ENCODE measurements at places on chromosomes 1 and 21. TPM values are rescaled to one million over a fixed set of nuclear protein-coding genes. Genes with fewer than 3 reads are reported as not detected.

Gene ATAD3C
- total RNA-seq = 0.53 TPM

Gene PPM1J
- total RNA-seq = not detected

Gene MANEAL
- 9.0 TPM for total RNA-seq

Gene PPCS
- total RNA-seq = 45.3 TPM

Gene COL8A2
- 0.07 TPM for total RNA-seq

Gene IQGAP3
- total RNA-seq = 4.4 TPM

Gene KIRREL1
- 0.04 TPM for total RNA-seq

Gene EPHB2
- total RNA-seq = 0.33 TPM

Gene AADACL4
- not detected for total RNA-seq

Gene RPS6KC1
- 8.2 TPM for total RNA-seq

Gene E2F2
- 19.6 TPM for total RNA-seq

Gene RGS18
- 0.42 TPM for total RNA-seq

DNA sequence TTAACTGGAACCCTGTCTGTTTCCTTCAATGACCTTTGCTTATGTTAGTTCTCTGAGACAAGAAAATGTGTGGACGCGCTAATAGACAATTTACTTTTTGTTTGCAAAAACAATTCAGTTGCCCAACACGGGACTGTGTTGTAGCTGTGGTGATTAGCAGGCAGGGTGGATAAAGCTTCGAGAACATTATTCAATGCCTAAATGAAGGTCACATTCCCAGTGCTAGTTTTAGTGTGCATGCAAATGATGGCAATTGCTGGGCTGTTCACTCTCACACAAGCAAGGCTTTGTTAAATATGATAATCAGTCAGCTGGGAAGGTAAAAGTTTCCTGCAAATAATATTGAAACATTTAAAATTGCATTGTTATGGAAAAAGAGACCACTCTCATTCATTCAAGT lies 188.4 kb downstream of the BACH1 start:
- no peaks in the 10 kb centered on the region for H3K36me3 ChIP-seq
- no peaks in the 10 kb centered on the region for H3K4me1 ChIP-seq
- no peak overlapping the region for H3K27ac ChIP-seq

- no peaks in the 10 kb centered on the region for H3K27me3 ChIP-seq
- H3K4me1 ChIP-seq = peaks cover 17% of the 10 kb centered on the region
- peak overlapping the region; percentile 40 for H3K4me3 ChIP-seq
- H3K27ac ChIP-seq = peak overlapping the region; percentile 20
- DNase-seq = no peak
- H3K36me3 ChIP-seq = no peaks in the 10 kb centered on the region
These were observed 71.4 kb upstream of the RAB4A start for GRCh38 chr1:229199261-229200243.

GRCh38 chr21:35197992-35198431 lies 148.9 kb upstream of the RUNX1 start:
- no peak overlapping the region for H3K27ac ChIP-seq
- H3K4me3 ChIP-seq = no peak overlapping the region
- H3K27me3 ChIP-seq = no peaks in the 10 kb centered on the region
- no peaks in the 10 kb centered on the region for H3K4me1 ChIP-seq

DNA sequence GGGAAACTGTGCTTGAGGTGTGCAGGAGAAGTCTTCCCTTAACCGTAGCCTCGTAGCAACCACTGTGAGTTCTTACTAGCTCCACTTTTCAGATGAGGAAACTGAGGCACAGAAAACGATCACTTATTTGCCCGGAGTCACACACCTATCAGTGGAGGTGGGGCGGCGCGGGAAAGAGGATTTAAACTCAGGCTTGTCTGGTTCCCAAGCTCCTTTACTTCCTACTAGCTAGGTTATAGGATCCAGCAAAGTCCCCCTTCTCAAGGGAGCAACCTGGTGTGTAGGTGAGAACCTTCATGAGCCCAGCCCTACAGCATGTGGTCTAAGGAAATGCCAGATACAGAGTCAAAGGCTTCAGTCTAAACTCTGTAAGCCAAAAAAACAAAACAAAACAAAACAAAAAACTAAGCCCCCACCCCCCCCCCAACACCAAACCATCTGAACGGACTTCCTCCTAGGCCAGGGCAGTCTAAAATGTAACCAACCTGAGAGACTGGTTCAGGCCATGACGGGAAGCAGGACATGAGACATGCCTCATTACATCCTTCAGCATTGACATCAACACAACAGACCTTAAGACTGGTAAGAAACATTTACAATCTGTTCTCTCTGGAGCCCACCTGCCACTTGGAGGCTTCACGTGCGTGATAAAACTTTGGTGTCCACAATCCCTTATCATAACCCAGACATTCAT lies 709 bp upstream of the FBXO42 start:
- peak overlapping the region; percentile 89 for H3K27ac ChIP-seq
- no peaks in the 10 kb centered on the region for H3K27me3 ChIP-seq
- no peak for DNase-seq
- H3K4me1 ChIP-seq = peaks cover 31% of the 10 kb centered on the region
- H3K36me3 ChIP-seq = no peaks in the 10 kb centered on the region

DNA sequence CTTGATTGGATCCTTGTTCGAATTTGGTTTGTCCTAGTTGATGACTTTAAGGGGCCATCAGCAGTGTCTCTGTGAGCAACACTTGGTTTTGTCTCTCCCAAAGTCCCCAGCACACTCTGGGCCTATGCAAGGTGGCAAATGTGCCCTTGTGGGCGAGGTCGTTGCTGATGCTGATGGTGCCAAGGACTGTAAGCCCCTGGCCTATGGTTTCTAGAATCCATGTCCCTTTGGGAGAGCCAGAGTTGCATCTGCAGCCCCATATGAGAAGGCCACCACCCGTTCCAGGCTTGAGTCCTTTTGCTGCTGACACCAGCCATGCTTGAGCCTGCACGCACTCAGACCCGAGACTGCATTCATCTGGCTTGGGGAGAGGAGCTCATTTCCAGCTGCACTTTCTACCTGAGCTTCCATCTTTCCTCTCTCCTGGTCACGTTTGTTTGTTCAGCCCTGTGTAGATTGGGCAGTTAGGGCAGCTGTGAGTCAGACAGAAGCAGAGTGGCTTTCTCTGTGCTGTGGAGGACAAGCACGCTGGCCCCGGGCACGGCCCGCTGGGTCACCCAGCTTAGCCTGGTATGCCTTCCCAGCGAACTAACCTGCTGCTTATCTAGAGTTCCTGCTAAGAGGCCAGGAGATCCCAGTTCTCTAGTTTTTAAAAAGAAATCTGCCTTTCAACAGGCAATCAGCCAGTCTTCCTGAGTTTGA lies 52.1 kb upstream of the CSF3R start:
- no peak overlapping the region for H3K27ac ChIP-seq
- H3K36me3 ChIP-seq = no peaks in the 10 kb centered on the region
- H3K27me3 ChIP-seq = no peaks in the 10 kb centered on the region
- no peak overlapping the region for H3K4me3 ChIP-seq
- no peaks in the 10 kb centered on the region for H3K4me1 ChIP-seq
- no peak for DNase-seq

DNA sequence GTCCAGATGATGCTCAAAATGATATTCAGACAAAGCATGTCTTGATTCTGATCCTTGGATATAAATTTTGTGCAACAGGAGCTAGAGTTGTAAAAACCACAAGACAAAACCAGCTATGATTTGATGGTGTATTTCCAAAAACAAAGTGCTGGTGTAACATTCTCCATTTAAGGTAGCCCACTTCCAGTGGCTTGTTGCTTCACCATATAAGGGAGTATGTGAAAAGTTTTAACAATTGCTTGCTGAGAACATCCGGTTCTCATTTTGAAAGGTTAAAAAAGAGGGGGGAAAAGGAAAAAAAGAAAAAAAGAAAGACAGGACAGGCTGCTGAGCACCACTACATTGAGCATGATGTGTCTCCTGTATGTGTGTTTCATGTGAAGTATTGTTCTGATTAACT lies 123.6 kb downstream of the MACF1 start:
- H3K4me3 ChIP-seq = peak overlapping the region; percentile 30
- no peak overlapping the region for H3K27ac ChIP-seq
- H3K27me3 ChIP-seq = no peaks in the 10 kb centered on the region
- DNase-seq = no peak

DNA sequence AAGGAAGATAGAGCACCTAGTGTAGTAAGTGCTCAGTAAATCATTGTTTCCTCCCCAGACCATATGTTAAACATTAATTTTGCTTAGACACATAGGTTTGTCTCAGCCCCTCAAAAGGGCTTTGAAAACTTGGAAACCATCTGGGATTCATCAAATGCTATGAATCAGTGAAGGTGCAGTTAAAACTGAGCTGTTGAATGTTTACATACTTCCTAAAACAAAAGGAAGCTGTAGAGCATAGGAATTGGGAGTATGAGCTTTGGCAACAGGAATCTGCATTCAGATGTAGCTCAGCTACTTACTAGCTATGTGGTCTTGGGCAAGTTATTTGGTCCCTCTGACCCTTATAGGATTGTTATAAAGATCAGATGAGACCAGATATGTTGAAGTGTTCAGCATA lies 18.7 kb upstream of the PODN start:
- peaks cover 13% of the 10 kb centered on the region for H3K36me3 ChIP-seq
- H3K4me1 ChIP-seq = no peaks in the 10 kb centered on the region
- no peak for DNase-seq
- H3K4me3 ChIP-seq = no peak overlapping the region
- H3K27me3 ChIP-seq = no peaks in the 10 kb centered on the region
- H3K27ac ChIP-seq = no peak overlapping the region

GRCh38 chr1:175124861-175125260 lies 57.2 kb downstream of the TNN start:
- no peak overlapping the region for H3K4me3 ChIP-seq
- H3K4me1 ChIP-seq = no peaks in the 10 kb centered on the region
- H3K36me3 ChIP-seq = no peaks in the 10 kb centered on the region
- no peak overlapping the region for H3K27ac ChIP-seq

- H3K27ac ChIP-seq = no peak overlapping the region
- H3K36me3 ChIP-seq = no peaks in the 10 kb centered on the region
- peaks cover 7% of the 10 kb centered on the region for H3K4me1 ChIP-seq
- H3K27me3 ChIP-seq = no peaks in the 10 kb centered on the region
These were observed 132.6 kb downstream of the MRPS6 start for GRCh38 chr21:34205811-34206571.

- H3K27me3 ChIP-seq = no peaks in the 10 kb centered on the region
- DNase-seq = peak; percentile 86
- H3K4me1 ChIP-seq = peaks cover 33% of the 10 kb centered on the region
- H3K4me3 ChIP-seq = peak overlapping the region; percentile 27
These were observed 33.1 kb upstream of the LBR start for GRCh38 chr1:225460737-225461532.

DNA sequence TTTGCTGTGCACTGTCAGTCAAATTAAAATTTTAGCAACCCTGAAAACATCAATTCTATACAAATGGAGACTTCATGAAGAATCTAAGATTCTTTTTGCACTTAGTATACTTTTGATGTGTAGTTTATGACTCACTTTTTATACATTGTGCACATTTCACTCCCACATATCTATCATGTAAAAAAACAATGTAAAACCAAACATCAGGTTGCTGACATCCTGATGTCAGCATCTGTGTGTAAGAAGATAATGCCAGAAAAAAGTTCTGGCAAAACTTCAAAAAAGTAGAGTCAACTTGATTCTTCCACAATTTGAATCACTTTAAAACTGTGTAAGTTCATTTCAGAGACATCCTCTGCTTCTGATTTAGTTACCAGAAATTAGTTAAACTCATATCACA lies 115.7 kb downstream of the CENPF start:
- no peaks in the 10 kb centered on the region for H3K4me1 ChIP-seq
- no peak for DNase-seq
- no peak overlapping the region for H3K27ac ChIP-seq
- no peaks in the 10 kb centered on the region for H3K36me3 ChIP-seq
- no peaks in the 10 kb centered on the region for H3K27me3 ChIP-seq

GRCh38 chr1:202130816-202131522 lies 8.3 kb downstream of the GPR37L1 start:
- H3K4me1 ChIP-seq = no peaks in the 10 kb centered on the region
- no peak overlapping the region for H3K4me3 ChIP-seq
- H3K27me3 ChIP-seq = no peaks in the 10 kb centered on the region
- DNase-seq = no peak
- peaks cover 9% of the 10 kb centered on the region for H3K36me3 ChIP-seq

- H3K36me3 ChIP-seq = no peaks in the 10 kb centered on the region
- H3K4me3 ChIP-seq = no peak overlapping the region
- no peaks in the 10 kb centered on the region for H3K4me1 ChIP-seq
- no peak for DNase-seq
- H3K27me3 ChIP-seq = no peaks in the 10 kb centered on the region
These were observed 127.2 kb downstream of the IGSF21 start for GRCh38 chr1:18234790-18235242.

GRCh38 chr1:194755241-194755994 lies 1569.0 kb upstream of the B3GALT2 start:
- no peak overlapping the region for H3K27ac ChIP-seq
- no peaks in the 10 kb centered on the region for H3K27me3 ChIP-seq
- no peaks in the 10 kb centered on the region for H3K36me3 ChIP-seq
- H3K4me1 ChIP-seq = no peaks in the 10 kb centered on the region
- H3K4me3 ChIP-seq = no peak overlapping the region
- DNase-seq = no peak

- peaks cover 62% of the 10 kb centered on the region for H3K4me1 ChIP-seq
- no peaks in the 10 kb centered on the region for H3K27me3 ChIP-seq
- H3K36me3 ChIP-seq = no peaks in the 10 kb centered on the region
- peak overlapping the region; percentile 40 for H3K4me3 ChIP-seq
These were observed 4.6 kb downstream of the AGTRAP start for GRCh38 chr1:11740258-11741192.

- H3K4me3 ChIP-seq = no peak overlapping the region
- no peaks in the 10 kb centered on the region for H3K4me1 ChIP-seq
- H3K36me3 ChIP-seq = no peaks in the 10 kb centered on the region
- no peak overlapping the region for H3K27ac ChIP-seq
- no peaks in the 10 kb centered on the region for H3K27me3 ChIP-seq
These were observed 197.5 kb upstream of the KIAA0040 start for GRCh38 chr1:175390081-175390481.

GRCh38 chr1:171345536-171345935 lies 31.6 kb downstream of the FMO4 start:
- no peak overlapping the region for H3K4me3 ChIP-seq
- H3K27ac ChIP-seq = no peak overlapping the region
- H3K27me3 ChIP-seq = no peaks in the 10 kb centered on the region
- no peaks in the 10 kb centered on the region for H3K4me1 ChIP-seq
- DNase-seq = no peak

- no peak overlapping the region for H3K4me3 ChIP-seq
- H3K4me1 ChIP-seq = no peaks in the 10 kb centered on the region
- H3K27me3 ChIP-seq = no peaks in the 10 kb centered on the region
- H3K36me3 ChIP-seq = no peaks in the 10 kb centered on the region
These were observed 45.7 kb downstream of the PLPP3 start for GRCh38 chr1:56533621-56534020.

Data from CD8-positive, alpha-beta memory T cell (primary cell).